ENCODE measurements at places on chromosomes 3 and 15.
A peak's percentile ranks its signal among the peaks of the same experiment; 100 is the strongest.

GRCh38 chr3:14543446-14543845 lies 3.3 kb upstream of the GRIP2 start:
- no peak for DNase-seq

- DNase-seq, result no peak
Measured at GRCh38 chr3:52093756-52094545, 37.6 kb upstream of the DUSP7 start.

GRCh38 chr3:183447206-183448001 lies 19.0 kb upstream of the MCF2L2 start:
- DNase-seq, result peak; percentile 41

- no peak for DNase-seq
Measured at GRCh38 chr15:35479423-35479822, 66.5 kb downstream of the DPH6 start.

GRCh38 chr3:179182902-179183301 lies 34.7 kb downstream of the PIK3CA start:
- no peak for DNase-seq

DNA sequence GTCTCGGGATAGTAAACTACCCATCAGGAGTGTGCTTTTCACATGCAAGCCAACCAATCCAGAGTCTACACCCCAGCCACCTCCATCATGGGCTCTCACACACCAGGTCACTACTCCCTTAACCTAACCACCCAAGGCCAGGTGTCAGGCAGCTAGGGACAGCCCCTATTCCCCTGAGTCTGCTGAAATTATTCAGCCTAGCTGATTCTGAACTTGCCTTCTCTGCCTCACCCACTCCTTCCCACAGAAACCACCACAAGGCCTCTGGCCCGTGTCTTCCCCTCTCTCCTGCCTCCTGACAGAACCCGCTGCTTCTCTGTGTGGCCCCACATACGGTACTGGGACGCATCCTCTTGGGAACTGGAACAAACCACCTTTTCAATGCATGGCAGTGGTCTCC lies 82.1 kb downstream of the PCSK6 start:
- DNase-seq, result no peak

GRCh38 chr3:71463617-71464016 lies 119.9 kb downstream of the FOXP1 start:
- DNase-seq, result no peak

DNA sequence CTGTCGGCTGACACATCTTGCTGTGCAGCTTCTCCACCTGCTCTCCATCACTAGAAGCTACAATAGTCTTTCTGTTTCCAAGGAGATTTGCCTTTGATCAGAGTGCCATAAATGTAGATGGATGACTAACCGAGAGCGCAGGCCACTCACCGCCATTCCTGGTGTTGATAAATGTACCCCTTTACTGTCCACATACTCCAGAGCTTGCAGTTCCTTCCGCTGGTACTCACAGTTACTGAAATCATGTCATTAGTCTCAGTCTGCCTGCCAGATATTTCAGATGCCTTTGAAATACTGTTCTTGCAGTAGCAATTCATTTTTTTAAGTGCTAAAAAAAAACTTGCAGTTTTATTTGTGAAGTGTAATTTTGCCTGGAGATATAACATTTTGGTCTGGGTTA lies 72.3 kb downstream of the BLM start:
- no peak for DNase-seq

DNA sequence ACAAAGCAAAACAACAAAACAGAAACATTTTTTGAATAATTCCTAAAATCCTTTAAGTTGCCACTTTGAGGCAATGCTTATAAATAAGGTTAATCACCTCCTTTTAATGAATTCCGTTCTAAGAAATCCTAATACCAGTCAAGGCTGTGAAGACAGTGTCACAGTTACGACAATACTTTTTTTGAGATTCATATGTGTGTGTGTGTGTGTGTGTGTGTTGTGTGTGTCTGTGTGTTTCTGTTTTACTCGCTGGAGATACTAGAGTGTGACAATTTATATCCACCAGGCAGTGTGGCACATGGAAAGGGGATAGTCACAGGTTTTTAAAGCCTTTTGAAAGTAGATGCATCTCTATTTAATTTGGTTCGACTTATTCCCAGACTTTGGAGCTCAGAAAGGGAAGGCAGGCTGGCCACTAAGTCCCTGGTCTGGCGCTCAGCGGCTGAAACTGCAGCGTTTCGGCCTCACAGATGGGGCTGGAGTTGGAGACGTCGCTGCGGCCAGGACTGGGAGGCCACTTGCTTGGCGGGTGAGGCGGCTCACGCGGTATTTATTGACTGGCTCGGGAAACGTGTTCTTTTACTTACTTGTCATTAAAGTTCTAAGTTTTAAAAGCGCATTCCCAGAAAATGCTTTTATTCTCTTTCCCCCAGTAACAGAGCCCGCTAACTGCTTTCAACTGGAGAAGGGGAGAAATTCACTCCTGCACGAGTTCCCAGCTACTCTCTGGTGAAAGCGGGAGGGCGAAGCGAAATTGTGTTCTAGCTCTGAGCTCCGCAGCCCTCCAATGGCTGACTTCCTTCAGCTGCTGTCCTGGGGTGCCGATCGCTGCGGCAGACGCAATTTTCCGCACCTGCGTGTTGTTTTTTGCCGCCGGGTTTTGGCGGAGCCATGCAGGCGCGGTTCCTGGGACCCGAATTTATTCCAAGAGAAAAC lies 13.7 kb downstream of the ZIC1 start:
- DNase-seq, result no peak

DNA sequence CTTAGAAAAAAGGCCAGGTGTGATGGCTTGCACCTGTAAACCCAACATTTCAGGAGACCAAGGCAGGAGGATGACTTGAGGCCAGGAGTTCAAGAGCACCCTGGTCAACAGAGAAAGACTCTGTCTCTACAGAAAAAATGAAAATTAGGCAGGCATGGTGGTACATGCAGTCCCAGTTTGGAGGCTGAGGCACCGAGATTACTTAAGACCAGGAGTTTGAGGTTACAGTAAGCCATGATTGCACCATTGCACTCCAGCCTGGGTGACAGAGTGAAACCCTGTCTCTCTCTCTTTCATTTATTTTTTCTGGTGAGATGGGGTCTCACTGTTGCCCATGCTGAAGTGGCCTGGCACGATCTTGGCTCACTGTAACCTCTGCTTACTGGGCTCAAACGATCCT lies 24.7 kb downstream of the IP6K1 start:
- no peak for DNase-seq

DNA sequence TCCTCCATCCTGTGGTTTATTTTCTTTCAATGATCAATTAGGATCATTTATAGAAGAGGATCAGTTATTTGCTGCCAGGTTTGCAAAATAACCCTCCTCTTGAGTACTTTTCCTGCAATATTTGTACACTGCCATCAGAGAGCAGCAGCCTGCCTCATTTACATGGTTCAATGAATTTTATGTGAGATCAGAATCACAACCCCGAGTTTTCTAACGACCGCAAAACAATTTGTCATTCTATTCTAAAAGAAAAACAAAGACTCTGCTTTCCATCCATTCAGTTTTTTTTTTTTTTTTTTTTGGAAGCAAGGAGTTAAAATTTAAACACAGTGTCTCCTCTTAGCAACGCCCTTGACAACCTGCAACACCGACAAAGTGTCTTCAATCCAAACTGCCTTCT lies 146.9 kb downstream of the RAB11A start:
- DNase-seq, result no peak

- no peak for DNase-seq
Measured at GRCh38 chr3:157475921-157476414, 27.2 kb downstream of the VEPH1 start.

- DNase-seq, result no peak
Measured at GRCh38 chr3:124924741-124925140, 9.8 kb downstream of the MUC13 start.

GRCh38 chr3:13009132-13009945 lies 63.9 kb downstream of the IQSEC1 start:
- DNase-seq, result peak; percentile 30

GRCh38 chr15:91380114-91380513 lies 280.1 kb downstream of the SV2B start:
- DNase-seq, result no peak

GRCh38 chr15:31339558-31339895 lies 12.9 kb downstream of the KLF13 start:
- no peak for DNase-seq

DNA sequence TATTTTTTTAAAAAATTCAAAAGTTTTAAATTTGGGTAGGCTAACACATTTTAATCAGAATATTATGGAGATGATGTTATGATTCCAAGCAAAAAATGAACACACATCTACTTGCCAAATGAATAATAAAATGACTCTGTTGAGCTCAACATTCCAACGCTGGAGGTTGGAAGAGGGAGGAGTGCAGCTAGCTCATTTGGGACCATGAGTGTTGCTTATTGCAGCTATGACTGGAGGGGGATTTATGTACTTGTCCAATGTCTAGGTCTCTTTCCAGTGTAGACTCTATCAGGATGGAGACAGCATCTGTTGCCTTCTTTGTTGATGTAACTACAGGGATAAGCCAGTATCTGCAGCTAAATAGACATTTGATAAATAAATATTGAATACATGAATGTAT lies 310.6 kb downstream of the CACNA2D3 start:
- DNase-seq, result no peak

DNA sequence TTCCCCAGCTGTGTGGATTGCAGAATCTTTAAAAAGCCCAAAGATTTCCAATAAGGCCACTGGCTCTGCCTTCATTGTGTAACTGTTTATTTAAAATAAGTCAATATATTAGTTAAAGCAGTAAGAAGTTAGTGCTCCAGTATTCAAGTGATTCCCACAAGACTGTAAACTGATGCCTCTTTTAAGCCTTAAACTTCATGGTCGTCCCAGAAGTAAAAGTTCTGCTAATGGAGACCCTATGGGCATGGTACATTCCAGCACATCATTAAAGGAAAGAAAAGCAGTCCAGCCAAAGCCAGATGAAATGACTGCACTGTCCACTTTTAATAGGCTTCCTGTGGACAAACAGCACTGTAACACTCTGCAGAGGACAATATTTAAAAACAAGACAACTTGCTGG lies 512.6 kb downstream of the MECOM start:
- DNase-seq, result no peak

DNA sequence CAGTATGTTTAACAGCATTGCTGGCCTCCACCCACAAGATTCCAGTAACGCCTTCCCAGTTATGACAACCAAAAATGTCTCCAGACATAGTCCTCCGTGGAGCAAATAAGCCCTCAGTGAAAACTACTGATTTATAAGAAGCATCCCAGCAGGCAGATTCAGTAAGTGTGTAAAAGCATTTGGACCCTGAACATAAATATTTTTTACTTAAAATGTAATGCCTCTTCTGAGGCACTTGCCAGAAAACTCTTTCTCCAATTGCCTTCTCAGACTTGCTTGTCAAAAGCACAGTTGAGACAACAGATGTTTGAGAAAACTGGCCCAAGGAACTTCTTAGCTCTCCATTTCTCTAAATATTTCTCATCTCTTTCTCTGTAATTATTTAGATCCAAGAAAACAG lies 31.8 kb upstream of the DCLK3 start:
- DNase-seq, result no peak

GRCh38 chr15:38698254-38698653 lies 133.6 kb upstream of the RASGRP1 start:
- DNase-seq, result no peak

DNA sequence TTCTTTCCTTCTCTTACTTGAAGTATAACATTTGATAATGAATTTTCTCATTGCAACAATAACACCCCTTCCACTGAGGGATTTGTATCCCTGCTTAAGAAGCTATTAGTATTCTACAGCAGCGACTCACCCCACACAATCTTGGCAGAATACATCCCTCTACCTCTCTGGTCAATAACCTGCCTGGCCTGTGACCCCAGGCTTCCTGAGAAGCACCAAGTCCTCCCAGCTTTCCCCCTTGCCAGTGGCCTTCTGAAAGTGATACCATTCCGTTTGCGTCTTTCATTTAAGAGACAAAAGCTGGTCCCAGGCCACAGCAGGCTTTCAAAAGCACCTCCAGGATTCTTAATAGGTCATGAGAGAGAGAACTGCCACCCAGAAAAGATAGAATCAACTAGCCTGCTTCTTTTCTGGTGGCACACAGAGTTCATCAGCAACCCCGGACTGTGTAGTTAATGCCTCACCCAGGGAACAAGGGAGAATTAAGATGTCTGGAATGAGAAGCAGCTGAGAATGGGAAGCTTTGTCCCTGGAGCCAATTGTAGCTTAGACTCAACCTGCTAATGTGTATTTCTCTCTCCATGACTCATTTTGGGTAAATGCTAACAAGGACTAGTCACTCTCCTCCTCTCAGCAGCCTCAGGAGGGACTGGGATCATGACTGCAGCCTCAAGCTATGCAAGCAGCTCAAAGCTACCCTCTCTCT lies 101.0 kb upstream of the CPNE4 start:
- no peak for DNase-seq

DNA sequence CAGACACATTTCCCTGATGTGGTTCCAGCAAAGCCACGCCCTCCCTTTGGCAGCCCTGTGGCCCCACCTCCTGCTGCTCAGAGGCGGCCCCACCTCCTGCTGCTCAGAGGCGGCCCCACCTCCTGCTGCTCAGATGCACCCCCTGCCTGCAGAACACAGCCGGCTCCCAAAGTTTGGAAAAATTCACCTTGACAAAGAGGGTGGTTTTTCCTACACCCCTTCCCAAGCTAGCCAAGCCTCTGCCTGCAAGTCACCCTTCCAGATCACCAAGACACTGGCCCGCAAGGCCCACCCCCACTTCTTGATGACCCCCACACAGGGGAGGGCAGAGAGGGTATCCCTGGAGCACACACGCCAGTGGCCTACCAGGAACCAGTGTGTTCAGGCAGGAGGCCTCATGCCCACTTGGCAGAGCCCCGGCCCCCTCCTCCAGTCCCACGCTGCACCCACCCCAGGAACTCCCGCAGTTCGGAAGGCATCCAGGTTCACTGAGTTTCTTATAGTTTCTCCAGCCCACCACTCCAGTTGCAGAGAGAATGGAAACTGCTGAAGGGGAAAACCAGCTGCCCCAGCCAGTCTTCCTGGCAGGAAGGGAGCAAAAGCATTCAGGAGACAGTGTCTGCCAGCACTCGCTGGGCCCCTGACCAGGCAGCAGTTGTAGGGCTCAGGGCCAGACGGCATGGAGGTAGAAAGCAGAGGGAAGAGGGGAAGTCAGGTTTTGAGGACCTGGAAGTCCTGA lies 2.3 kb upstream of the HAPLN3 start:
- DNase-seq, result peak; percentile 63

- DNase-seq, result no peak
Measured at GRCh38 chr15:91980502-91981267, 127.2 kb downstream of the SLCO3A1 start.
